Renal cortical epithelial cell (primary cell): ENCODE measurements at places on chromosomes 1 and 21. TPM values are rescaled to one million over a fixed set of nuclear protein-coding genes. Genes with fewer than 3 reads are reported as not detected.

DNA sequence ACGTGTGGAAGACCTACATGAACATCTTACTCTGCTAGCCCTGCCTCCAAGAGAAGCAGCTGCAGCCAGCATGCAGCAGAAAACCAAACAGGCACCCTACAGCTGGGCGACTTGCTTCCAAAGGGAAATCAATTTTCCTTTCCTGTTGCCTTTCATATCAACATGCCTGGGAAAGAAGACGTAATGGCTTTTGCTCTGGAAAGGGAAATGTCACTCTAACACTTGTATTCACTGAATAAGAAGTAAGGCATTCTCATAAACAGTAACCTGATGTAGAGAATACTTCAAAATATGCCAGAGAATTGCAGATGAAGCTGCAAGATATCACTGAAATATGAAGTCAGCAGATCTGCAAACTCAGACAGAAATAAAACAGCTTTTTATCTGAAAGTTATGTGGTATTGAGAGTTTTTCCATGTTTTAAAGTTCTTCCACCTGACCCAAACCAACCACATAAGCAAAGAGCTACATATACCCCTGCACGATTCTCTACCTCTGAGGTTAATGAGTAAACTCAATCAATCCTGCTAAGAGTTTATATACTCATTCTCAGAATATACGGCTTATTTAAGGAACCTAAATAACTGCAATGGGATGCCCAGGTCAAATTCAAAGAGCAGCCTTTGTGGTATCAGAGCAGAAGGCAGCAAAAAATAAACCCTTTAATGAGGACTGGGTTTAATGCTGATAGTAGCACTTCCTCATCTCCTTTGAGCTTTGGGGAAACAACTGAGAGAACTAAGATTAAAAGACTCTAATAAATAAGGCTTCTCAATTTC, 150.9 kb downstream of the RERE start:
- DNase-seq: peak; percentile 43

The NGF gene
- 4.9 TPM in 1 of 2 replicates, not detected in the other for total RNA-seq

GRCh38 chr1:220906561-220907334, 27.5 kb downstream of the HLX start:
- DNase-seq: peak; percentile 30

DNA sequence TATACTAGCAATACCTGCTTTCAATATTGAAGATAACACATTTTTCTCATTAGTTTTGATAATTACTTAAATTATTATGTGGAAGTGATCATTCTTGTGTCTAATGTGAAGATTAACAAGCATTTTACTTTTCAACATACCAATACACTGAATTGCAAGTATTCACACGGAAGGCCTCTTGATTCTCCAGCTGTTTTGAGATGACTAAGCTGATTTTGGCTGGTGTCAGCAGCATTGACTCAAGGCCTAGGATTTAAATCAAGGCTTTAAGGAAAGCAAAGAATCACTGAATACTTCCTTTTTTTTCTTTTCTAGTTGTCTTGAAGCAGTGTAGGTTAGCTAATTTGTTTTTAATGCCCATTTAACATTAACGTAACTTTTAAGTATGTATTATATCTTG, 373.7 kb downstream of the SRGAP2C start:
- peak; percentile 77 for DNase-seq

DNA sequence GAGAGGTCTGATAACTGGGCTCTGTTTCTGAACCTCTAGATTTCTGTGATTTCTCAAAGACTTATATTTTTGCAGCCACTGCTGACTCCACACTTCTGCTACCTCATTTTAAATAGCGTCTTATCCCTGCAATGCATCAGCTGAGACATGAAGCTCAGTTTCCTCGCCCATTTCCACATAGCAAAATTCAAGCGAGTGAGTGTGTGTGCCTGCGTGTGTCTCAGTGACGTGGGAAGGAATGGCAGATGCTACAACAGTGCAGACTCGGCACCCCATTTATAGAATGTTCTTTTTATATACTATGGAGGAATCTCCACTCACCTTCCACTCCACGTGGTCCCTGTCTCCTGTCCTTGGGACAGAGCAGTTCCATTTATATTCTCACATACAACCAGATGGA, 35.7 kb downstream of the ZMYND12 start:
- DNase-seq: no peak

DNA sequence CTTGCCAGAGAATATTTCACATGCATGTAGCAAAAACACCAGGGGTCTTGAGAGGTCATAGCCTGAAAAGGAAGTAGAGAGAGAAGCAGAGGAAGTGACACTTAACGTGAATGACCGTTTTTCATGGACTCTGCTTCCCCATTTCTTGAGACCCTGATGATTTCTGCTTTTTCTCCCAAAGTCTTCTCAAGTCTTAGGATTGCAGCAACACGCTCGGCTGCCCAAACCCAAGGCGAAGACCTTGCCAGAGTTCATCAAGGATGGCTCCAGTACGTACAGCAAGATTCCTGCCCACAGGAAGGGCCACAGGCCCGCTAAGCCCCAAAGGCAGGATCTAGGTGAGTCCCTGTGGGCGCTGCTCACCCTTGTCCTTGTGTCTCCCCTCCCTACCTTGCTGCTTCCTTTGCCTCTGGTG, 12.8 kb downstream of the THEMIS2 start:
- no peak for DNase-seq

- no peak for DNase-seq
These were observed 332.2 kb upstream of the USP24 start for GRCh38 chr1:55547405-55547804.

- peak; percentile 29 for DNase-seq
These were observed 705 bp downstream of the KHDRBS1 start for GRCh38 chr1:32014199-32014947.

DNA sequence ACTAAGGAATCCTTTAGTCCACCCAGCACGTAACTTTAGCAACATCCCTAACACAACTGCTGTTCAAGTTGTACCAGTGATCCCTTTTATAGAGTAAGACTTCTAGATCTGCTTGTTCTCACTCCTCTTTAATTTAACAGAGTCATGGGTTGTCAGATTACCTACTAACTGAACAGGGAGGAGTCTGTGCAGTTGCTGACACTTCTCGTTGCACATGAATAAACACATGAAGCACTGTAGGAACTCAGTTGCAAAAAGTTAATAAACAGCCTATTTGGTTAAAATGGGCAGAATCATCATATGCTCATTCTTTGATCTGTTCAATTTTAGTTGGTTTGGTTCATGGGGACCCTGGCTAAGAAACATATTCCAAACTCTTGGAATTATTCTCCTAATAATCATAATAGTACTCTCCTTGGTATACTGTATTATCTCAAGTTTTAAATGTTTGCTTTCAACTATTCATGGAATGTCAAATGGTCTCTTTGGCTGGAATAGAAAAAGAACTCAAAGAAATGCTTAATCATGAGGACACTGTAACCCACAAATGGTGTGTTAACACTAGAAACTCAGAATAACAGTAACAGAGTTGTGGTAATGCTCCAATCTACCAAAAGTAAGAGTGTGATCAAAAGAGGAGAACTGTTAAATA, 15.6 kb downstream of the PLPPR5 start:
- DNase-seq: peak; percentile 94

GRCh38 chr1:54358503-54359168, 47.6 kb downstream of the SSBP3 start:
- DNase-seq: no peak

The TMEM240 gene
- total RNA-seq: 0.35 and 1.1 TPM in 2 replicates

- no peak for DNase-seq
These were observed 67.5 kb downstream of the NIBAN1 start for GRCh38 chr1:184906761-184907160.

DNA sequence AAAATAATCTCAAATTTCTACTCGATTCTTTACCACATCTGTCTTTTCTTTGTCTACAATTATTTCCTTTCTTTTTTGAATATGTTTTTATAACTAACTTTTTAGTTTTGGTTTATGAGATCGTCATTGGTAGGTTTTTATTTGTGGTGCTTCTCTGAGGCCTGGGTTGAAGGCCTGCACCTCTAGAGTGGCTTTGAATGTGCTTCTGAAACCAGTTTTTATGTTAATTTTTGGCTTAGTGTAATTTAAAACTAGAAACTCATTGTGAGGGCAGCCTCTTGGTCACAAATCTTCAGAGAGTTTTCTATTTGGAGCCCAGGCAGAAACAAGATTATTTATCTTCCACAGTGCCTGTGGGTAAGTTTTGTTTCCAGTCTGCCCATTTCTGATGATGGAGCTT, 187.0 kb downstream of the GPATCH2 start:
- DNase-seq: no peak

- peak; percentile 82 for DNase-seq
These were observed 504.2 kb downstream of the SMYD3 start for GRCh38 chr1:246002725-246003441.

DNA sequence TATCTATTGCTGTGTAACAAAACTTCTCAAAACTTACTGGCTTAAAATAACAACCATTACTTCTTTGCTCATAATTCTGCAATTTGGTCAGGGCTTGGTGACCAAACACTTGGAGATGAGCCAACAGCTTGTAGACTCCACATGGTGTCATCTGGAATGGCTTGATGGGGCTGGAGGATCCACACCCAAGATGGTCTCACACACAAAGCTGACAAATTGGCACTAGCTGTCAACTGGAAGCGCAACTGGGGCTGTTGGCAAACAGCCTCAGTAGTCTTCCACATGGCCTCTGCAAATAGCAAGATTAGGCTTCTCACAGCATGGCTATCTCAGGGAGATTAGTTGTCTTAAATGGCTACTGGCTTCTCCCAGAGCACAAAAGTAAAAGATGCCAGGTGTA, 27.1 kb upstream of the MTF2 start:
- DNase-seq: no peak

The ANGPTL1 gene
- total RNA-seq: 0.60 TPM in 1 of 2 replicates, not detected in the other

- no peak for DNase-seq
These were observed 2.9 kb upstream of the RBBP5 start for GRCh38 chr1:205124726-205125125.

GRCh38 chr1:111857194-111857651, 101.5 kb downstream of the DDX20 start:
- no peak for DNase-seq

- DNase-seq: no peak
These were observed 69.0 kb upstream of the DEPDC1 start for GRCh38 chr1:68565923-68566322.

DNA sequence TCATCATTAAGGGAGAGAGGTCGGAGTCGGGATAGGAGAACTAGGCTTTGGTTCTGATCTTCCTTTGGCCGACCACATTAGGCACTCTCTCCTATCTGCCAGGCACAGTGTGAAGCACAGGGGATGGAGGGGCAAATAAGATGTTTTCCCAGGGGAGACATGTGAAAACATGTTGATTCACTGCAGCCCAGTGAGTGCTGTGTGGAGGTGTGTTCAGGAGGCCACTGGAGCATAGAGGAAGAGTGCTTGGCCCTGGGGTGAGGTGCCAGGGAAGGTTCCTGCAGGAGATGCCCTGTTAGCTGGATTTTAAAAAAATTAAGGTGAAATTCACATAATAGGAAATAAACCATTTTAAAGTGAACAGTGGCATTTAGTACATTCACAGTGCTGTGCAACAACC, 3.7 kb downstream of the VANGL2 start:
- no peak for DNase-seq

The RAB3B gene
- total RNA-seq: 15.6 and 33.9 TPM in 2 replicates

The AGL gene
- total RNA-seq: 15.6 and 21.1 TPM in 2 replicates

The COL8A2 gene
- 0.69 and 2.7 TPM in 2 replicates for total RNA-seq

GRCh38 chr1:107477233-107477632, 336.4 kb downstream of the NTNG1 start:
- DNase-seq: no peak

The ADAM30 gene
- not detected in 2 replicates for total RNA-seq

The TNFRSF8 gene
- total RNA-seq: not detected in 2 replicates

DNA sequence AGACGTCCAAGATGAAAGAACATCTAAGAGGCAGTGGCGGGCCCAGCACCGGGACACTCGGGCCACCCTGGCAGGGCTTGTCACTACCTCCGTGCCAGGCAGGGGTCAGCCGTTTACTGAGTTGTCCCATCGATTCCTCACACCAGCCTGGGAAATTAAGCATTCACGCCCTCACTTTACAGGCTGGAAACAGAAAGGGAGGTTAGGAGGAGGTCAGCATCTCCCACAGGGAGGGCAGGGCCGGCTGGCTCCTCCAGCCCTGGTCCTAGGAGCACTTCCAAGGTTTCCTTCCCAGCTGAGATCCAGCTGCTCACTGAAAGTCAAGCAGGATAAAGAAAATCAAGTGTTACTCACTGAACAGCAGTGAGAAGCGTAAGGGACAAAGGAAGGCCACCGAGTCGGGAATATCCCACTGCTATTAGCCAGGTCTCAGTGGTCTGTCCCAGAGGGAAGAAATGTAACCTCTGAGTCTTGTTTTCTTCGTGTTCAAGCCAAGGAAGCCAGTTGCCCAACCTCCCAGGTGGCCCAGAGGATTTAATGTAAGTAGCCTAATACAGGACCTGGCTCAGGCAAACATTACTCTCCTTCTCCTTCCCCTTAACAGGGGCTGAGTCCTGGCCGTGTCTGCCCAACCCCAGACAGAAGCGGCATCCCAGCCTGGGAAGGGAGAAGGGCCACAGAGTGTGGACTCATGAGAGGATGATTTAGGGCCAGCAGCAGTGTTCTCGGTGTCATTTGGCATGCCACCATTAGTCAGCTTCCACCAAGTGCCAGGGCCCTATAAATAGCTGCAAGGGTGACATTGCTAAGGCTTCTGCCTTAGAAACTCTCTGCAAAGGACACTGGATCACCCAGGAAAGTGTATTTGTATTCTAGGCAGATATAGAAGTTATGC, 203.1 kb upstream of the GALNT2 start:
- DNase-seq: no peak

The CFAP107 gene
- not detected in 2 replicates for total RNA-seq

GRCh38 chr21:34223376-34223775, 140.4 kb upstream of the KCNE2 start:
- no peak for DNase-seq

DNA sequence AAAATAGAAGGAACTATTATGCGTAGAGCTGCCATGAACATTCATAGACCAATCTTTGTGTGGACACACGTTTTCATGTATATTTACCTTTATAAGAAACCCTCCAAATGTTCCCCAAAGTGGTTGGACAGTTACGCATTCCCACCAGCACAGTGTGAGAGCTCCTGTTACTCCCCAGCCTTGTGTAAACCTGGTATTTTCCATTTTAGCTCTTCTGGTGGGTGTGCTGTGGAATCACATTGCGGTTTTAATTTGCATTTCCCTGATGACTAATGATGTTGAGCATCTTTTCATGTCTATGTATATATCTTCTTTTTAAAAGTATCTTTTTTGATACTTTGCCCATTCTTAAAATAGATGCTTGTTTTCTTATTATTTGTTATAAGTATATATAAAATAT, 3.2 kb upstream of the UBASH3A start:
- DNase-seq: no peak

- DNase-seq: no peak
These were observed 285.0 kb downstream of the BRINP3 start for GRCh38 chr1:190192627-190193026.

The SLC44A5 gene
- 1.7 and 8.5 TPM in 2 replicates for total RNA-seq

DNA sequence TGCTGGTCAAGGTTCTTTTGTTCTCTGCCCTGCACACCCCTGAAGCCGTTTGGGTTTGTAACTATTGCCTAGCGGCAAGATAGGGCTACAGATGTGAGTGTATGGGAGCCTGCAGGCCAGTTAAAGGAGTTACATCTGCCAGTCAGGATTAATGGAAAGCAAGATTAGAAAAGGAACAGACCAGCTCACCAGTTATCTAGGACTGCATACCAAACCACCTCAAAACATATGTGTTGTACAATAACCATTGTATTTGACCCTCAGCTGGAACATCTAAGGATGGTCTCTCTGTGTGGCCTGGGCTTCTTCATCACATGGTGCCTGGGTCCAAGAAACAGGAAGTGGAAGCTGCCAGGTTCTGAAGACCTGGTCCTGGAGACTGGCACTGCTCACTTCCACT, 52.5 kb upstream of the FBXO28 start:
- DNase-seq: no peak
